Occipital lobe (tissue), 3 donors: ENCODE measurements at places on chromosomes 6 and 20.

GRCh38 chr6:146240807-146241206, 211.9 kb downstream of the GRM1 start:
- no peak for DNase-seq

- DNase-seq, result no peak
Measured at GRCh38 chr6:2862712-2863181, 21.1 kb upstream of the SERPINB1 start.

GRCh38 chr20:52167232-52167840, 24.2 kb downstream of the ZFP64 start:
- DNase-seq, result no peak

- DNase-seq, result no peak
Measured at GRCh38 chr6:116218172-116218633, 35.7 kb downstream of the TSPYL4 start.

DNA sequence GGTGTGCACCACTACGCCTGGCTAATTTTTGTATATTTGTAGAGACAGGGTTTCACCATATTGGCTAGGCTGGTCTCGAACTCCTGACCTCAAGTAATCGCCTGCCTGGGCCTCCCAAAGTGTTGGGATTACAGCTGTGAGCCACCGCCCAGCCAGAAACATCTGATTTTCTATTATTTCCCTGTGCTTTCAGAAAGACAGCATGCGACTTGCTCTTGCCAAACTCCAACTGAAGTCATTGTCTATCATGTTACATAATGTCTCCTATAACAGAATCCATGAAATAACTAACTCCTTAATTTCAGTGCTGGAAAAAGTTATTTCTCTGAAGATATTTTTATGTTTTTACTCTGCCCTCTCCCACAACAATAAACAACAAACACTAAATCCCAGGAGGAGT, 8.5 kb downstream of the RMND1 start:
- DNase-seq, result no peak
